ENCODE measurements at places on chromosomes 7 and 10.

- no peak for DNase-seq
Measured at GRCh38 chr7:143455942-143456341, 12.7 kb downstream of the TAS2R60 start.

DNA sequence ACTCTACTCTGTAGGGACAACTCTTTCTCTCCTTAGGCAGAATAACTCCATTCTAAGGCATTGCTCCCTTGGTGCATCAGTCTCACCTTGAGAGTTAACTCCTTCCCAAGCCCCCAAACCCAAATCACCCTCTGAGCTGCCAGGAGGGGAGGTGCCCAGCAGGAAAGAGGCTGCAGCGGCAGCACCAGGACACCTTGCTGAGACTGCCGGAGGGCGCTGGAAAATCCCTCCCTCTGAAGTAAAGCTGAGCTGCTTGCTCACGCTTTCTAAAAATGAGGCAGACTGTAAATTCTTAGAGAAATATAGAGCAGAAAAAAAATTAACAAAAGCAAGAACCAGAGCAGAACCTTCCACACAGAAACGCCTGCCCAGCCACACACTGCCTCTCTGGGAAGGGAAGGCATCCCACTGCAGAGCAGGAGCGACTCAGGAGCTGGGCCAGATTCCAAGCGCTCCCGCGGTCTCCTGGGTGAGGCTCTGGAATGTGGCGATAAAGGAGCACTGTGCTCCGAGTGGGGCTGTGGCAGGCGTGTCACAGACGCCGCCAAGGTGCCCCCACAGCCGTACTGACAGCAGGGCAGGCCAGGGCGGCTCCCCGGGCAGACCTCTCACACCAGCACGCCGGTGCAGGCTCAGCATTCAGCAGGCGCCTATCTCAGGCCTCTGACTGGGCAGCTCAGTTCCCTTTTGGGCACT, 202.1 kb downstream of the TNS3 start:
- DNase-seq, result no peak

DNA sequence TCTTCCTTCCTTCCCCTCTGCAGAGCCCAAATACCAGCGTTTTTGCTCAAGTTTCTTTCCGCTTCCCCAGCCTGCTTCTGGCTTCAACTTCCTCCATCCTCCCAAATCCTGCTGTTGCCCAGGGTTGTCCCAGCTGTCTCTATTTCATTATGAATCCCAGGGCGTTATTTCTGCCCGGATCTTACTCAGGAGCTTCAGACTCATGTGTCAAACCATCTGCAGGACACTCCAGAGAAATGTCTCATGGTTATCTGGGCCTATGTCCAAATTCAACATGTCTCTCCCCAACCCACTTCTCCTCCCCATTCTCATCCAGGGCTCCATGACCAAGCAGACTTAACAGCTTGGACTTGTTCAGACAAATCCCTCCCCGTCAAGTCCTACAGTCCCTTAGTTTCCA, 15.6 kb downstream of the ARHGAP22 start:
- DNase-seq, result no peak

DNA sequence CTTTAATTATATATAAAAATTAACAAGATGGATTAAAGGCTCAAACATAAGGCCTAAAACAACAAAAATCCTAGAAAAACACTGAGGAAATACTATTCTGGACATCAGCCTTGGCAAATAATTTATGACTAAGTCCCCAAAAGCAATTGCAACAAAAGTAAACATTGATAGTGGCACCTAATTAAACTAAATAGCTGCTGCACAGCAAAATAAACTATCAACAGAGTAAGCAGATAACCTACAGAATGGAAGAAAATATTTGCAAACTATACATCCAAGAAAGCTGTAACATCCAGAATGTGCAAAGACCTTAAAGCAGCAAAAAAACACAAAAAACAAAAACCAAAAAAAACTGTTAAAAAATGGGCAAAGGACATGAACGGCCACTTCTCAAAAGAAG, 384.0 kb upstream of the SEMA3D start:
- DNase-seq, result no peak
